Small intestine (tissue), 16 donors: ENCODE measurements at places on chromosomes 3 and 15.
A peak's percentile ranks its signal among the peaks of the same experiment; 100 is the strongest.

DNA sequence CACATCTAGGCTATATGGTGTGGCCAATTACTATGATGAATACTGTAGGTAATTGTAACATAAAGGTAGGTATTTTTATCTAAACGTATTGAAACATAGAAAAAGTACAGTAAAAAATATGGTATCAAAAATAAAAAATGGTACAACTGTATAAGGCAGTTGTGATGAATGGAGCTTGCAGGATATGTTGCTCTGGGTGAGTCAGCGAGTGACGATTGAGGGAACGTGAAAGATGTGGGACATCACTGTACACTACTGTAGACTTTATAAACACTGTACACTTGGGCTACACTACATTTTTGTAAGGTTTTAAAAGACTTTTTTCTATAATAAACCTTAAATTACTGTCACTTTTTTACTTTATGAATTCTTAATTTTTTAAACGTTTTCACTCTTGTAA is 10.3 kb downstream of the CTNNB1 start:
- DNase-seq: no peak

GRCh38 chr15:101178931-101179330 is 72.9 kb downstream of the CHSY1 start:
- DNase-seq: no peak

DNA sequence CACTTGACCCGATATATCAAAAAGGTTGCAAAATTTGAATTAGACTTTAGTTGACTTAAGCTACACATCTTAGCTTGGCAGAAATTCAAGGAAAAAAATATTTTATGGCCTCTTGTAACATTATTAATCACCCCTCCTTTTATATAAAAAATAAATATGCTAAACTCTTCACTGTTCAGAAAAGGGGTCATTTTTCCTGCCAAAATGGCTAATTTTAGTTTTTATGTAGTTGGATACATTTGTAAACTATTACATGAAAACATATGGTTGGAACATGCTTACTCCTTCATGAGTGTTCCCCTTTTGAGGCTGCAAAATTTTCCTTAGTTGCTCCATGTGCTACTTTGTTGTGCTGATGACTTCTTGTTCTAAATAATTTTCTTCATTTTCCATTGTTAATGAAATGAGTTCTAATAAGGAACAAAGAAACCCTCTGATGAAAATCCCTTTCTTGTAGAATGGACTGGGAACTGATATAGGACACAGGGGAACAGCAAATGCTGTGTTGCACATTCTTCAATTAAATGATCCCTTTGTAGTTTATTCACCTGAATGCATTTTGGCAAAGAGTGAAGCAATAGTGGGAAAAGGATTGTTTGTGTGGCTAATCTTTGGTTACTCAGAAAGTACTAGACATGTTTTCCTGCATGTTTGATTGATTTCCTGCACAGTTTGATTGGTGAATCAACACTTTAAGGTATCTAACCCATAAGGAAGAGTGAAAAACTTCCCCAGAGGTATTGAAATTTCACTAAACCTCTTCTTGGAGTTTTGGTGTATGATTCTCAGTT is 349.3 kb downstream of the TIGIT start:
- no peak for DNase-seq

GRCh38 chr15:90885432-90886290 is 1.4 kb downstream of the FES start:
- peak; percentile 80 for DNase-seq

- no peak for DNase-seq
Observed at GRCh38 chr3:129892486-129892856, 1.0 kb downstream of the TMCC1 start.

- no peak for DNase-seq
Observed at GRCh38 chr3:120160050-120160449, 65.8 kb upstream of the GSK3B start.

DNA sequence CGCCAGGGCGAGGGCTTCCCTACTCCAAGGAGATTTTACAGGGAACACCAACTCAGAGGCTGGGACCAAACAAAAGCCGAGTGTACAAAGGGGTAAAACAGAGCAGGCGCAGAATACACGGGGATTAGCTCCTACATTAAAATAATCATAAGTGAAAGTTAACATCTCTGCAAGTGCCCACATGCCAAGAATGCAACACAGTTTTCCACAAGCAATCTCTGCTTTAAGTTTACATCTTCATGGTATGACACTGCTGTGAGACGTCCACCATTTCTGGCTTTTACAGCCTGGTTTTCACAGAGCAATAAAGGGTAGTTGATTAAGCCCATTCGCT is 500 bp upstream of the VGLL3 start:
- DNase-seq: no peak

- DNase-seq: no peak
Observed at GRCh38 chr3:52685285-52685708, 416 bp downstream of the PBRM1 start.

DNA sequence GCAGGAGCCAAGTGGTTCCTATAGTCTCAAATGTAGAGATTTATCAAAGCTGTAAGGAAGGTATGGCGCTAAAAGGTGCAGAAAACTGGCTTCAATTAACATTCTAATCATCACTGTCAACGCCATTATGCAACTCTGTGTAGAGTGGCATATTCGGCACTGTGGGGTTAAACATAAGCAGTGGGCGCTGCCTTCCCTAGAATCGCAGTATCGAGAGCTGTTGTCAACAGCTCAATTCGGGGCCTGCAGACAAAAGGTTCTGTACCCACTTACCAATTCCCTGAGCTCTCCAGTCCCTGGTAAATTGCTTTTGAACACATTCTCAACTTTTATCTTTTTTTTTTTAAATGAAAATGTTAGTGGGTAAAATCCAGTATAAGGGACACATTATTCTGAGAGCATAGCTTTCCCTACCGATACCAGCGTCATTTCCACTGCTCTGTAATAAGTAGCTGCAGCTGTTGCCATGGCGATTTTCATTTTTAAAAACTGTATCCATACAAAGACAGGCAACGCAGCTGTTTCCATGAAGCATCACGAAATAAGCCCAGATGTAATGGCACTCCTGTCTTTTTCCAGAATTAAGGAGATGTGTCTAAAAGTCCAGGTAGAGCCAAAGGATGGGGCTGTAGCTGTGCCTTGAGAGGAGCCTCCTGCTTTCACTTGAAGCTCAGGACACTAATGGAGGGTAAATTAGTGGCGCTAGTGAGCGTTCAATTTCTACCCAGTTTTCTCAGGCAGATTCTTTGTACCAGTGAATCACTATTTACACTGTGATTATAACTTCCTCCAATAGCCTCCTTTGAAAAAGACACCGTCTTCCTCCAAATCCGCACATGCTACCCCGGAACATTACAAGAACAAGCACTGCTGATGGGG is 250.3 kb downstream of the SLC9A9 start:
- DNase-seq: no peak

- DNase-seq: no peak
Observed at GRCh38 chr3:49998326-49998725, 58.4 kb downstream of the RBM6 start.

DNA sequence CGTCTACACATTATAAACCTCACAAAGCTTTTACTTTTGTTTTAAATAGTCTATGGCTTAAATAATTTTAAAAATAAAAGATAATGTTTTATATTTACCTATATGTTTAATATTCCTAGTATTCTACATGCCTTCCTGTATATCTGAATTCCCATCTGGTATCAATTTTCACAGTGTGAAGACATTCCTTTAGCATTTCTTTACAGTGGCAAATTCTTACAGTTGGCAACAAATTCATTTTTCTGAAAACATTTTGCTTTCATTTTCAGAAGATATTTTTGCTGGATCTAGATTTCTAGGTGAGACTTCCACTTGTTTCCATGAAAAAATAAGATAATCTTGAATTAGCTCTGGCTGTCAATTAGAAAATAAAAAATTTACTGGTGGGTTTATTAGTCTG is 471.4 kb upstream of the NAALADL2 start:
- no peak for DNase-seq

DNA sequence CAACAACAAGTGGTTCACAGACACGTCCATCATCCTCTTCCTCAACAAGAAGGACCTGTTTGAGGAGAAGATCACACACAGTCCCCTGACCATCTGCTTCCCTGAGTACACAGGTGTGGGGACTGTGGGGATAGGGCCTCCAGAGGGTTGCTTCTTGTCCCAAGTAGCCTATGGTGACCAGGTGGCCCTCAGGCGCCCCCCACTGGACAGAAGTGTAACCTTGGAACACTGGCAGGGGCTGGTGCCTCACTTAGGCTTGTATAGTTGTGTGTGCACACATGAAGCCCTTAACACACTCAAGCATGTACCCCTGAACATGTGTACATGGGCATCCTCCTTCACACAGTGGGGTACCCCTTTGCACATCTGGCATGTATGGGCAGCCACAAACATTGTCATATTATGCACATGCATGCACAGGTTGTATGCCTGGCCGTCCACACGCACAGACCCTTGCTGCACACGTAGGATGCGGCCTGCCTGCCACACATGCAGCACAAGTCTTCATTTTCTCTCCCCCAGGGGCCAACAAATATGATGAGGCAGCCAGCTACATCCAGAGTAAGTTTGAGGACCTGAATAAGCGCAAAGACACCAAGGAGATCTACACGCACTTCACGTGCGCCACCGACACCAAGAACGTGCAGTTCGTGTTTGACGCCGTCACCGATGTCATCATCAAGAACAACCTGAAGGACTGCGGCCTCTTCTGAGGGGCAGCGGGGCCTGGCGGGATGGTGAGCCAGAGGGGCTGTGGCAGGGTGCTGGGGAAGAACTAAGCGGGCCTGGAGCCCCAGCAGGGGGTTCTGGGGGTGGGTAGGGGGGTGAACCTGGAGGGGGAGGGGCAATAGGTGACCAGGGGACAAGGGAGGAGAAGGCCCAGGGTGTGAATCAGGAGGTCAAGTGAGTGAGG is 11.7 kb upstream of the SEMA3B start:
- DNase-seq: no peak

DNA sequence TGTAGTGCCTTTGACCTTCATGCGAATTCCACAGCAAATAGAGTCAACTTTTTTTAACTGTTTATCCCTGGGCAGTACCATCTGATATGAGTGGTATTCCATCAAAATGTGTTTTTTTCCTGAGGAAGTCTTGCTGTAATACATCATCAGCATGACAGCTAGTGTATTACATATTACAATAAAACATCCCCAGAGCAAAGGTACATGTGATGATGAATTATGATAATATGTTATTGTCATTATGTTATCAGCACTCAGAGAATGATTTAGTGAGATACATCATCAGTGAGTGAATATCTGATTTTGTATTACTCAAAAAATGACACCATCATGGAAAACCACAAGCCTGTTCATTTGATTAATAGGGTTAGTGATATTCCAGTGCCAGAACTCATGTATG is 69.7 kb upstream of the ARL6 start:
- no peak for DNase-seq

GRCh38 chr3:15280853-15281532 is 51.4 kb downstream of the SH3BP5 start:
- DNase-seq: peak; percentile 67

GRCh38 chr3:146189519-146190173 is 28.7 kb upstream of the PLOD2 start:
- peak; percentile 65 for DNase-seq

GRCh38 chr3:189369636-189370035 is 197.9 kb downstream of the TPRG1 start:
- DNase-seq: no peak

- no peak for DNase-seq
Observed at GRCh38 chr15:36667296-36667695, 87.9 kb downstream of the CDIN1 start.

- no peak for DNase-seq
Observed at GRCh38 chr3:123385001-123385401, 63.9 kb downstream of the ADCY5 start.

DNA sequence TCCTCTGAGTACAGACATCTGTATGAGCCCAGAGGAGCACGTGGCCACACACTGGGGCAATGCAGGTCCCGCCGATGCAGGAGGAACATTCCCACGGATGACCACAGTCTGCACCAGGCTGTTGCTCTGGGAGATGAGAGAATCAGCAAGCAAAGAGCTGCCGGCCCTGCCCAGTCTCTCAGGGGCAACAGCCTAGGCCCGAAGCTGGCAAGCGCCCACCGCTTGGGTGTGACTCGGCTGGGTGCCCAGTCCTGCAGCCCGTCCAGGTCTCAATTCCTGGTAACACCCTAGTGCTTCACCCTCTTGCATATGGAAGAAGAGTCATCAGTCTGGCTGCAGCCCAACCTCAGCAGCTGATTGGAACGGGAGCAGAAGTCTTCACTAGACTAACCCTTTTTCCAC is 153.7 kb upstream of the HES1 start:
- peak; percentile 57 for DNase-seq

- DNase-seq: no peak
Observed at GRCh38 chr3:63864965-63865327, 1.3 kb downstream of the ATXN7 start.

- DNase-seq: no peak
Observed at GRCh38 chr15:81224232-81224631, 27.6 kb downstream of the IL16 start.

GRCh38 chr3:15174953-15175352 is 31.1 kb upstream of the CAPN7 start:
- no peak for DNase-seq

DNA sequence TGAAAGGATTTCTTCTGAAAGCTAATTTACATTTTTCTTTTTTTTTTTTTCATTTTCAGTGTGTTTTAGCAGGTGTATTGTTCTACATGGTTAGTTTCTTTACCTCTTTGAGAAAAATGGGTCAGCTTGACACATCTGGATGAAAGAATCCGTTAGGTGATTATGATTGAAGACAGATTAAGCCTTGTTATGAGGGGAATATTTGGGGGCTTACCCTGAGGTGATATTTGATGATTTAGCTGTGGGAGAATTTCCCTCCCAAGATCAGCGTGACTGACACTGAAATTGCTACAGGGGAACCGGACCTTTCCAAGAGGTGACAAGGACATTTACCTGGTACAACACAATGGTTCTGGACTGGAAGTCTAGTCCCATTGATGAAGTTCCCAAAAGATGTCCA is 147.5 kb downstream of the NFKBIZ start:
- DNase-seq: no peak
